ENCODE measurements at places on chromosomes 16 and 17.

DNA sequence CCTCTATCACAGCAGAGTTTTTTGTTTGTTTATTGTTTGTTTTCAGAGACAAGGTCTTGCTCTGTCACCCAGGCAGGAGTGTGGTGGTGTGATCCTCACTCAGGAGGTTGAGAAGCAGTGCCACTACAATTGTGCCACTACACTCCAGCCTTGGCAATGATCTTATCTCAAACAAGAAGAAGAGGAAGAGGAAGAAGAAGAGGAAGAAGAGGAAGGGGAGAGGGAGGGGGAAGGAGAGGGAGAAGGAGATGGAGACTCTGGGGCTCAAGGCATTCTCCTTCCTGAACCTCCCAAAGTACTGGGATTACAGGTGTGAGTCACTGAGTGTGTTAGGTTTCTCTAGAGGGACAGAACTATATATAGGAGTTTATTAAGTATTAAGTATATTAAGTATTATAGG, 17.1 kb upstream of the C17orf58 start:
- DNase-seq, result no peak

GRCh38 chr17:29682054-29682453, 59.3 kb upstream of the CORO6 start:
- DNase-seq, result no peak

DNA sequence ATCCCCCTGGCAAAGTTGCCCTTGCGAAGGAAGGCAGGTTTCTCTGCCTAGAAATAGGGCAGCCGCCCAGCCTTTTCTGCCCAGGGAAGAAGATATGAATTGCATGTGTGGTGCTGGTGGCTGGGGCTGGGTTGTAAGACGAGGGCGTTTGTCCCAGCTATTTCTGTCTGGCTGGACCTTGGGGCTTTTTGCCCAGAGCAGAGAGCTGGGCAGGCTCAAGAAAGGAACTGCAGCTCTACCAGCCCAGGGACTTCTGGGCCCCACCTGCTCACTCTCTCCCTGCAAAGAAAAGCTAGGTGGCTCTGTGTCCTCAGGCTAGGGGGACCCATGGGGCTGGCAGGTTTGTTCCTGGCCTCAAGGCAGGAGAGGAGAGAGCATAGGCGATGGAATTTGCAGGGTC, 586 bp downstream of the CACNG1 start:
- DNase-seq, result no peak

DNA sequence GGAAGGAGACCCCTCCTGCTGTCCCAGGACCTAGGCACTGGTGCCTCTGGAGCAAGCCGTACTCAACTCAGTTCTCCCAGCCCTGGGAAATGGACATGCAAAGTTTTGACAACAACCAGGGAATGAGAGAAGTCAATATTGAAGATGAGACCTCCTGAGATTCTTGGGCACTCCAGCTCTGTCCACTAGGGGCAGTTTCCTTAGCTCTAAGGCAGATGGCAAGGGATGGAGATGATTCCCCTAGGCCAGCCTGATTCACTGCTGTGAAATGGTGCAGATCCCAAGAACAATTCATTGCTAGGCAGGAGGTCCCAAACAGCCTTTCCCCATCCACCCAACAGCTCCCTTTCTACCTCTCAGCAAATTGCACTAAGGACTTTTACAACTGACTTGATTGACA, 20.5 kb upstream of the SDR42E2 start:
- no peak for DNase-seq

DNA sequence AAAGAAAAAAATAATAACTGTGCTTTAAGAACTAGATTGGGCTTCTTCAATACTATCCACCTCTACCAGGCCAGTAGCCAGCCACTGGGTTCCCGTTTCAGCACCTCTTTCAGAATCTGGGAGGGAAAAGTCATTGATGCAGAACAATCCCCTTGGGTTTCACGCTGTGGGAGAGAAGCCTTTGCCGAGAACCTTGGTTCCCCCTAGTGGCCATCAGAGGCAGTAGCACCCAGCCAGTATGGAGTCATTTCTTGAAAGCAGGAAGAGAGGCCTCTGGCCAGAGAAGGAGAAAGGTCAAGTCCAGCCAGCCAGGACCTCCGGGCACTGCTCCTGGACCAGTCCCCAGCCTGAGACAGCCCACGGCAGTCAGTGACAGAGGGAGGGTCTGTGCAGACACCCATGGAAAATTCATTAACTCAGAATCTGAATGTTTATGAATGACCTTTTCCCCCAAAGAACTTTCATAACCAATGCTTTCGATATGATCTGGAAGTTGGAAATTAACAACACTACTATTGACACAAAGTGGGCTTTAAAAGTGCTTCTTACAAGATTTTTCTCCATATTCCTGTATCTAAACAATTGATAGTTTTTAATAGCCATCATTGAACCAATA, 51.2 kb upstream of the CDH5 start:
- DNase-seq, result peak; percentile 33

DNA sequence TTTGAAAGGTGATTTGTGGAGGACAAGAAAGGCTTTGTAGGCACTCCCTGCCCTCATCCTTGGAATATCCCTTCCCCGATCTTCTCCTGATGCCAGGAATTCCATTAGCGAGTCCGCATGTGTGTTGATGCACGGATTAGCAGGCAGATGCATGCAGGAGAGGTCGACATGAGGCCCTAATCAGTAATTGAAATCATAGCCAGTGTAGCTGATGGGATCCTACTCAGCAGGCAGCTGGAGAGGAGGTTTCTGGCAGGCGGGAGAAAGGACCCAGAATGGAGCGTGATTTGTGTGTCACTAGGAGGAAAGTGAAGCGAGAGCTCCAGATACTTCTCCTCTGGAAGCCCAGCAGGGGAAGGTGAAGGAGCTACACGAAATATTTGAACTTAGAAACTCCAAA, 196.3 kb upstream of the CDH11 start:
- DNase-seq, result no peak
